Mesenteric fat pad (tissue), 1 donor: ENCODE measurements at places on chromosomes 1 and 21.
A peak's percentile ranks its signal among the peaks of the same experiment; 100 is the strongest.

DNA sequence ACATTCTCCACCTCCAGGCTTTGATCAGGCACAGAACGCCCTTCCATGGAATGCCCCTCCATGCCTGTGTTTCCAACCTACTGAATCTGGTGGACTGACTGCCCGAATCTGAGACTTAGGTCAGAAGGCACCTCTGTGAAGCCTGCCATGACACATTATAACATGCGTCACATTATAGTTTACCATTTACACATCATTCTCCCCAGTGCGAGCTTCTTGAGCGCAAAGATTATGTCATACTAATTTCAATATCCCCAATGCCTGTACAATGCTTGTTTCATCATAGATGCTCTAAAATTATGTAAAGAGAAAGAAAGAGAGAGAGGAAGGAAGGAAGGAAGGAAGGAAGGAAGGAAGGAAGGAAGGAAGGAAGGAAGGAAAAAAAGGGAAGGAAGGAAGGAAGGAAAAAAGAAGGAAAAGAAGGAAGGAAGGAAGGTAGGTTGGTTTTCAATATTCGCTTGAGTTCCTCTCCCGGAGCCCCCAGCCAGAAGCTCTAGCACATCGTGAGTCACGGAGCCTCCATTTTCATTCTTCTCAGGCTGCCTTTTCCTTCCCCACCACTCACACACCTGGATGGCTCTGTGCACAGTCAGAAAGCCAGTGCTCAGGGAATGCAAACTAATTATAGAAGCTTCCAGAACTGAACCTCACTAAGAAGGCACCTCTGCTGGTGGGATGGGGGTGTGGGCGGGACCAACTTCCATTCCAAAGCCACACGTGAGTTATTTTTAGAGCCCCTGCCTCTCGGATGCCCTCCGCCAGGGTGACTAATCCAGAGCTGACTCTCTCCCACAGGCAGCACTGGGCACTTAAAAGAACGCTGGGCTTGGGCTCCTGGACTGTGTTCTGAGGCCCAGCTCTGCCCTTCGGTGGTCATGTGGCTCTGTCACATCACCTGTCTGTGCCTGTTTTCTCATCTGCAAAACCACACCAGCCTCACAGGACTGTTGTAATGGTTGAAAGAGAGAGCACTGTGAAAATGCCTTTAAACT lies 27.4 kb downstream of the LAMB3 start:
- no peak for DNase-seq

GRCh38 chr1:193533853-193534252 lies 347.4 kb upstream of the B3GALT2 start:
- DNase-seq: no peak

- no peak for DNase-seq
Observed at GRCh38 chr1:5877683-5878530, 114.3 kb downstream of the NPHP4 start.

- DNase-seq: no peak
Observed at GRCh38 chr1:84402060-84402459, 3.8 kb downstream of the DNASE2B start.

DNA sequence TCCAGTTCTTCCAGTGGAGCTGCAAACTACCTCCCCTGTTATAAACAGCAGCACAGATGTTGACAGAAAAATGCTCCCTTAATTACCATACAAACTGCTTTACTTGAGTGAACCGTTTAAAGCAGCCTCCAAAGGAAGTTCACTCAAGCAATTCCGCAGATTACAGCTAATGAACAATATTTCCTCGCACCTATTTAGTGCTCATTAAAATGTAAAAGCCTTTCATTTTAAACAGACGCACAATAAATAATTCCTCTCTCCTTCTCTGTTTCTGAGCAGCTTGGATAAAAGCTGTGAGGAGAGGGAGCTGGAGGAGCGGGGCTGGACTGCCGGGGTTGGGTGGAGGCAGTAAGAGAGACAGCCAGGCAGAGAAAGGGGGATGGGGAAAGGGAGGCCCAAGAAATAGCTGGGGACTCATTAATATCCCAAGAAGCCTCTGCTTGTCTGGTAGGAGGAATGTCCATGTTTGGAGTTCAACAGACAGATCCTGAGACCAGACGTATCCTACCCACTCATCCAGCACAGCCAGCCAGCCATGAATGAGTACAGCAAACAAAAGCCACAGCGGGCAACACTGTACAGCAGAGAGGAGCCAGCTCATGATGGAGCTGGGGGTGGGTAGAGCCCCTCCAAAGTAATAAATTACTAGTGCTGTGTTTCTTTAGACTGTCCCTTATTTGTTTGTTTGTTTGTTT lies 227.7 kb downstream of the GPATCH2 start:
- no peak for DNase-seq

DNA sequence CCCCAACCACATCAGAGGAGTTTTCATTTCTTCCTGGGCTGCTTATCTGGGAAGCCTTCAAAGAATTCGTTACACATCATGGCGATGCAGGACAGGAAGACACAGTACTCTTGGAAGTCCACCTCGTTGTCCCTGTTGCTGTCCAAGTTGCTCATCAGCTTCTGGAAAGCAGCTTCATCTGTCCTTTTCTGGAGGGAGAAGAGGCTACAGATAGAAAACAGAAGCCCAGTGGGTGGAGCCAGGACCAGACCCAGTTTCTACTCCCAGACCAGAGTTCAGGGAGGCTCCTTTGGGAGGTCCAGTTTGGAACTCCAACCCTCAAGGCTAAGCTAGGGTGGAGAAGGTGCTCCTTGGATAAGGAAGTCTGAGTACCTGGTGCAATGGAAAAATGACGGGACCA lies 1.9 kb downstream of the S100A4 start:
- DNase-seq: no peak

DNA sequence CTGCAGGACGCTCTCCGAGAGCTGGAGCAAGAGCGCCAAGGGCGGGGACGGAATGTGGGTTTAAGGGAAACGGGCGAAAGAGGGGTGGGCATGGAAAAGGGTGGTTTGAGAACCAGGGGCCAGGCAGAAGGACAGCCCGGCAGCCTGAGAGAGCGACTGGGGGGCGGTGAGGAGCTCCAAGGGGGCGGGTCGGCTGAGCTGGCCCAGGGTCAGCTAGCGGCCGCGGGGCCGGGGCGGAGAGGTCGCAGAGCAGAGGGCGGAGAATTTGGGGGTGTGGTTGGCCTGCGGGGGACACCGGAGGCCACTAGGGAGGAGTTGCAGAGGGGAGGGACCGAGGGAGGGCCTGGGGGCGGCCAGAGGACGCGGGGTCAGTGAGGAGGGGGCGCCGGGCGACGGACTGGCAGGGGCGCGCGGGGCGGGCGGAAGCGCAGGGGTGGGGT lies 54.7 kb downstream of the NDUFS5 start:
- no peak for DNase-seq

- DNase-seq: peak; percentile 47
Observed at GRCh38 chr1:161986328-161986727, 37.3 kb downstream of the OLFML2B start.

DNA sequence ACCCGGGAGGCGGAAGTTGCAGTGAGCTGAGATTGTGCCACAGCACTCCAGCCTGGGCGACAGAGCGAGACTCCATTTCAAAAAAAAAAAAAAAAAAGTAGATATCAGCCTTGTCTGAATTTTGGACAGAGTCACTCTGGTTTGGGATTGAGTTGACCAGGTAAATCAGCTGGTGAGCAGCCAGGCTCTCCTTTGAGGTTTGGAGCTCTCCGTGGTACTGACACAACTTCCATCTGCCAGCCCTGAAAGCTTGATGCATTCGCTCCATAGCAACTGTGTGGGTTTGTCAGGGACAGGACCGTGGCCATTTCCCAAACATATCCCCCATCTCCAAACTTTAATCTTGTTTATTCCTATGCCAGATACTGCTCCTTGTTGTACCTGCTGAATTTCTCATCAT lies 155.2 kb downstream of the DMRTA2 start:
- DNase-seq: no peak

- no peak for DNase-seq
Observed at GRCh38 chr1:6580593-6581409, 1.0 kb downstream of the ZBTB48 start.

- no peak for DNase-seq
Observed at GRCh38 chr1:71645015-71645414, 564.2 kb upstream of the ZRANB2 start.

DNA sequence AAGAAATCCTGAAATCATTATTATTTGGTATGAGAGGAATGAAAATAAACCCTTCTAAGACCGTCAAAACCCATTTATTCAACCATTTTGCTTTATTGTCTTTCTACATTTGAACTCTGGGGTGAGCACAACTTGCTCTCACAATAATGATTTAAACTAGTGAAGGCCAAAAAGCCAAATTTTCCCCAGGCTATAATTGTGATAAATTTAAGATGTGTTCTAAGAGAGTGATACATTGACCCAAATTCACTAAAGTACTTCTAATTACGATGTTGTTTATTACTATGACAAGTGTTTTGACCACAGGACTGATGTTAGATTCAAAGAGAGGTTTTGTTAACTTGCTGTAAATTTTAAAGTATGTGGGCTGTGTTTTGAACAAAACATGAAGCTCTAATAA lies 670.9 kb upstream of the NR5A2 start:
- DNase-seq: no peak

- DNase-seq: no peak
Observed at GRCh38 chr1:195185321-195185720, 1422.9 kb downstream of the KCNT2 start.
